ENCODE measurements at places on chromosomes 2 and 18. TPM values are rescaled to one million over a fixed set of nuclear protein-coding genes. Genes with fewer than 3 reads are reported as not detected.

Gene ZNF396
- 1.3 TPM for total RNA-seq

Gene RNF138
- total RNA-seq = 27.8 TPM

Gene PLCD4
- 41.8 TPM for total RNA-seq

Gene NPHP1
- 6.9 TPM for total RNA-seq

Gene BABAM2
- 16.1 TPM for total RNA-seq

Gene UCN
- total RNA-seq = 1.1 TPM

Gene IL1R1
- 7.5 TPM for total RNA-seq
